Inflammatory macrophage treated with lipopolysaccharide for 4 hours (primary cell): ENCODE measurements at places on chromosomes 3 and 15.
A peak's percentile ranks its signal among the peaks of the same experiment; 100 is the strongest.

DNA sequence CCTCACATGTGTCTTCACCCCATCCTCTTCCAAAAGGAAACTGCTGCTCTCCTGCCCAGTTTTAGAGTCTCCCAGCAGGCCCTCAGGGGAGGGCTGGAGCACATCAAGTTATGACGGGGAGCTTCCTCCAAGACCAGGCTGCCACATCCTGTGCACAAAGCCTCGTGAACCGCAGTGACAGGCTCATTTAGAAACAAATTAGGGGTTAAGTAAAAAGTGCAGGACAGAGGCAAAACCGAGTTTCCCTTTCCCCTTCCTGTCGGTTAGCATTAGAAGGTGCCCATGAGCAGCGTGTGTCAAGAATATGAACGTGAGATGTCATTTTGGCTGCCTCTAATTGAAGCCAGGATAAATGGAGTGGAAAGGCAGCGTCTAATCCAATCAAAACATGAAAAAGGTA is 199.7 kb downstream of the ARRDC4 start:
- peak; percentile 73 for DNase-seq

- peak; percentile 26 for DNase-seq
Measured at GRCh38 chr3:42020684-42021307, 58.9 kb upstream of the ULK4 start.

DNA sequence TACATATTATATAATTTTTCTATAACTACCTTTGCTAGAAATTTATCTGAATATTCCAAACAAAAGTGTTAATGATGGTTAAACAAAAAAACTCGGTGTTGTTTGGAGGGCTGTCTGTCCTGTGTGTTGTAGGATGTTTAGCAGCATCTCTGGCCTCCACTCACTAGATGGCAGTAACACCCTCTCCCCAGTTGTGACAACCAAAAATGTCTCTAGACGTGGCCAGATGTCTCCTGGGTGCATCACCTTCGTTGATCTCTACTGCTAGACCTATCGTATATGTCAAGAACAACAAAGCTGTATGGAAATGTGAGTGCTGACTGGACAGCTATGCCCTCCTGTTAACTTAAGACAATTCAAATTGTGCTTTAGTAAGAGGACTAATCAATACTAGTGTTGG is 14.1 kb downstream of the ANKRD34C start:
- DNase-seq, result no peak

GRCh38 chr3:113615976-113616375 is 80.5 kb downstream of the USF3 start:
- no peak for DNase-seq

DNA sequence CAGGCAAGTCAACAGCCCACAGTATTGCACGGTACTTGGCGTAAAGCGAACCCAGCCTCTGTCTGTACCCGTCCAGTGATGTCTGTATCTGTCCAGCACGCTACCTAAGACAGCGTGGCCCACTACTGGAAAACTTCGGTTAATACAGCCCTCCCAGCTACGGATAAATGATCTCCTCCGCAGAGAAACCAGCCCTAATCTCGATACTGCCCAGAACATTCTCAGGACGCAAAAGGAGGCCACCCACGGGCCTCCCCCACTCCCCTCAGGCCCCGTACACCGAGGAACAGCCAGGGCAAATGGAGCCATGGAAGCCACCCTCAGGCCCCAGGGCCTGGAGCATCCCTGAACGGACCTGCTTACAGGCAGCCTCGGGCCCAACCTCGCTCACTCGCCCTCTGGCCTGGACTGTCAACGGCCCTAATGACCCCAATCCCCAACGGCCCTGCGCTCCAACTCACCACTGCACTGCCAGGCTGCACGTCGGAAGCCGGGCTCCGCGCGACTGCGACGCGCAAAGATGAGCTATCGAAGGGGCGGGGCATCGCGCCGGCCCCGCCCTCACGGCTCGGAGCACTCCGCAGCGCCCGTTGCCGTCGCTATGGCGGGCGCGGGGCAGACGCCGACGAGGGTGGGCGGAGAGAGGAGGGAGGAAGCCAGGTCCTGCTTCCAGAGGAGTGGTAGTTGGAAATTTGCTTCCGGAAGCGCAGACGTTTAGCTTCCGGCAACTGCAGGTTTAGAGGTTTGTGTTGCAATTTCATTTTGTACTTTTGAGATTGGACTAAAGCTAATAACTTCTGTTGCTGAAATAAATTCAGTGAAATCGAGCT is at the start of gene SKIC8:
TSS of gene SKIC8 (minus strand) at position 509 of the 830 bp plus-strand sequence. CDS start 3,923 bp downstream, outside the sequence.
- DNase-seq, result peak; percentile 95

DNA sequence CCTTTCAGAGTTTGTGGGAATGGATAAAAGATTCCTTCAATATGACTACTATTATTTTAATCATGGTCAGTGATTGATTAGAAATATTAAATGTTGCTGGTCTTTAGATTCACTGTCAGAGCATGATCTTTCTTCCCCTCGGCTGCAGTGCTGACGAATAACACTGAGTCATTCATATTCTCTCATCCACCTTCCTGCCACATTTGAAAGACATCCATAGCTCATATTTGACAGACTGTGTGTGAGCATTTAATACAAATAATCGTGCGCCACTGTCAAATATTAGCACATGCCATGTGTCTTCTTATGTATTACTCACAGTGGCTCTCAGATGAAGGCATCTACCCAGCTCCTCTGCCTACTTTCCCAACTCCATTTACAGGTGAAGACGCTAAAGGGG is 476.5 kb upstream of the TPRG1 start:
- no peak for DNase-seq

GRCh38 chr3:55144015-55144673 is 216.3 kb upstream of the LRTM1 start:
- DNase-seq, result no peak

DNA sequence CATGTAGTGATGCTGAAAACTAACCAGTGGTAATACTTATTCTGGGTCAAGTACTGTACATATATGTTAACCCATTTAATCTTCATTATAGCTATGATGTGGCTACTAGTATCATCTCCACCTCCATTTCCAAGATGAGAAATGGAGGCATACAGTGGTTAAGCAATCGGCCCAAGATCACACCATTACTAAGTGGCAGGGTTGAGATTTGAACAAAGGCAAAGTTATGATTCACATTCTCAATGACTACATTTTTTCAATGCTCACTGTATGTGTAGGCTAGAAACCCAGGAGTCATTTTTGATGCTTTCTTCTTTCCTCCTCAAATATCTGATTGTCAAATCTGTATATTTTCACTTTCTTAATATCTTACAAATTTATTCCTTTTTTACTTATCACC is 30.2 kb downstream of the ABI3BP start:
- DNase-seq, result no peak

- DNase-seq, result no peak
Measured at GRCh38 chr3:118810499-118811035, 224.1 kb downstream of the IGSF11 start.
